ENCODE measurements at places on chromosomes 16 and 17.

DNA sequence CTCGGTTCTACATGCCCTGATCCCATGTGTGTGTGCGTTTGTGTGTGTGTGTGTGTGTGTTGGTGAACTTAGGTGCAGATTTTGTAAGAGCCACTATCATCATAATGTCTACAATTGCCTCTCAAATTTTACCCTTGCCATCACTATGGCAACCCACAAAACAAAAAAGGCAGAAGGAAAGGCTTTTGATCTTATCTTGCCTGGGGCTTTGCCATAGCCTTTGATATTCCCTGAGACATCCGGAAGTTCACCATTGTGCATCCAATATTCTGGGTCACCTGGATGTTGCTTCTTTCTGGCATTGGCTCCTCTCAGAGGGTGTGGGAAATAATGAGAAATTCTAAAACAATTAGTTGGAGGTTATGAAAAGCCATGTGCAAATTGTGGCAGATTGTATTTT lies 114.7 kb downstream of the HAPSTR1 start:
- no peak for DNase-seq

DNA sequence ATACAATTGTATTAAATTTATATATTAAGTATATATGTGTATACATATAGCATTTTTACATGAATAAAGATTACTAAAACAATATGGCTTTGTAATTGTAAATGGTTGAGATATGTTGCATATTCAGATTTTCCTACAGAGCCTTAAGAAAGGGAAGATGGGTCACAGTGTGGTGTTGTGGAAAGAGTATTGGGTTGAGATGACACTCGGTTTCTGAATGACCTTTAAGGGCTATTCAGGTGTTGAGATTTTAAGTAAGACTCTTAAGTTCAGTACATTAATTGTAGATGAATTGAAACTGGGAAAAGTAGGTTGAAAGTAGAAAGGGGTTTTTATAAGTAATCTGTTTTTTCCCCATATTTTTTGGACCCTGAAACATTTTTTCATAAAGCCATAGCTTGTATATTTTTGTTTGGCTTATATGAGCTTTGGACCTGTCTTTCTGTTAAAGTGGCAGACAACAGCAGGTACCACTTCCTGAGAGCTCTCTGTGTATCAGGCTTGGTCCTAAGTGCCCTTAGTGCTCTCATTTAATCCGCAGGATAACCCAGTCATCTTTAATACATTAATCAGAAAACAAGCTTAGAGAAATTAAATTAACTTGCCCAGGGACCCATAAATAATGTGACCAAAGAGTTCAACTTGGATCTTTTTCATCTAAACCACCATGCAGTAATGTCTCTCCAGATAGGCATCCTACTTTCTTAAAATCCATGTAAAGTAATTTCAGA lies 48.5 kb upstream of the MRC2 start:
- DNase-seq, result no peak

DNA sequence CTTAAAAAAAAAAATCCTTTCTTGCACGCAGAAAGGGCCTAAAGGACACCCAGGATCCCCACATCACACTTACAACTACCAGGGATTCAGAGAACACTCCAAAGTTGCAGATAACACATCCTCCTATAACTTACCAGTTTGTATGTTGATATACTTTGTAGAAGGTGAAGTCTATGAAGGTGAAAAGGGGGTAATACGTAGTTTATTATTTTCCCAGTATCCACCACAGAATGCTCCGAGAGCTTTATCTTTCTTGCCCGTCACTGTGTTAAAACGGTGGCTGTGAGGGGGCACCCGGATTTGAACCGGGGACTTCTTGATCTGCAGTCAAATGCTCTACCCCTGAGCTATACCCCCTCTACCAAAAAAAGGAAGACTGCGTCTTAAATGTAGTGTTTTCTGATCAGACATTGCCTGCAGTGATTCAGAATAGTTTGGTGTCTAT lies 7.9 kb upstream of the RPL23 start:
- no peak for DNase-seq

- DNase-seq, result peak; percentile 62
Observed at GRCh38 chr16:50273888-50274325, 7.6 kb downstream of the ADCY7 start.

- no peak for DNase-seq
Observed at GRCh38 chr16:51430716-51431369, 279.8 kb upstream of the SALL1 start.

GRCh38 chr17:48262982-48263730 lies 155.6 kb downstream of the SNX11 start:
- DNase-seq, result no peak

- no peak for DNase-seq
Observed at GRCh38 chr17:58377661-58378060, 25.7 kb upstream of the SUPT4H1 start.

GRCh38 chr17:69320210-69320907 lies 6.6 kb downstream of the ABCA5 start:
- DNase-seq, result no peak

DNA sequence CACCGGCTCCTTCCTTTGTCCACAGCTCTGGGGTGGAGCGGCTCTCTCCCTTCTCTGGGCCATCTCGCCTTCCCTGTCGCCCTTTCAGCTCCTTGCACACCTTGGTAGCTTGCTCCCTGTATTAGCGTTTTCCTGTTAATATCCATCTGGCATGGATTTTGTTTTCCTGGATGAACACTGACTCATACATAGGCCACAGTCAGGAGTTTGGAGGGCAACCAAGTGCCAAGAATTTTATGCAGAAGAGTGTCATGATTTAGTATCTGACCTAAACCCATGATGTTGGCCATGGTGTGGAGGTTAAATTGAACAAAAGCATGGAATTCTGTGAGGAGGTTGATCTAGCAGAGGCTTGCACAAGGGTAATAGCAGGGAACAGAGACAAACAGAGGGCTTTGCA lies 180.9 kb downstream of the AIPL1 start:
- DNase-seq, result no peak

DNA sequence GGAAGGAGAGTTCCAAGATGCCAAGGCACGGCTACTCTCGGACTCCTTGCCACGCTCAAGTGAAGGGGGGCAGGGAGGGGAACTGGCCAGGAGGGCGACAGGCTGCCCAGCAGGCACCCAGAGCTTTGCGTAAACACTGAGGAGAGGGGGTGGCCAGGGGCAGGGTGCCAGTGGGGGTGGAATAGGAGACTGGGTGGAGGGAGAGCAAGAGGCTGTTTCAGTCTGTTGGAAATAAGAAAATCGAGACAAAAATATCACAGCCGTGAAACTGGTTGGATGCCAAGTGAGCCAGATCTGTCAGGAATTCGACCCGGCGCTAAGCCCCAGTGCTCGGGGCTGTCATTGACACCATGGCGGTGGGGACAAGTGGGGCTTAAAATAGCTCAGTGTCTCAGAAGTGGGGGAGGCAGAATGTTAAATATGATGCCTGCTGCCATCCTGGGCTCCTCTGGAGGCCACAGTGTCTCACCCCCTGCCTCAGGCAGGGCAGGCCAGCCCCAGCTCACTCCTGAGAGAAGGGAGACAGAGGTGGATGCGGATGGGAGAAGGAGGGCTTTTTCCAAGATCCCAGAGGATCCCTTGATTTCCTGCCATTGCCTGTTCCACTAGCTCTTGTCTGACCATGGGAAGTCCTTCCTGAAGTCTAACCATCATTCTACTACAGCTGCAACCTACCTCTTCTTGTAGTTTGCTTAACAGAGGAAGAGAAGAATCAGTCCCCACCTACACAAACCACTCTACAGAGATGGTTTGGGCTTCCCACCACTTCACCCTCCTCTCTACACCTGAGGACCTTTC lies 9.5 kb downstream of the PNMT start:
- DNase-seq, result no peak

DNA sequence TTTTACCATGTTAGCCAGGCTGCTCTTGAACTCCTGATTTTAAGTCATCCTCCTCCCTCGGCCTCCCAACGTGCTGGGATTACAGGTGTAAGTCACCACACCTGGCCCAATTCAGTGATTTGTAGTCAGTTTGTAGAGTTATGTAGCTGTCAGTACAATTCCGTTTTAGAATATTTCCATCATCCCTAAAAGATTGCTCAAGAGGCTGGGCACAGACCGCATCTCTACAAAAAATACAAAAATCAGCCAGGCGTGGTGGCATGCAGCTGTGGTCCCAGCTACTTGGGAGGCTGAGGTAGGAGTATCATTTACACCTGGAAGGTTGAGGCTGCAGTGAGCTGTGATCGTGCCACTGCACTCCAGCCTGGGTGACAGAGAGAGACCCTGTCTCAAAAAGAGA lies 20.6 kb downstream of the RGS11 start:
- no peak for DNase-seq

DNA sequence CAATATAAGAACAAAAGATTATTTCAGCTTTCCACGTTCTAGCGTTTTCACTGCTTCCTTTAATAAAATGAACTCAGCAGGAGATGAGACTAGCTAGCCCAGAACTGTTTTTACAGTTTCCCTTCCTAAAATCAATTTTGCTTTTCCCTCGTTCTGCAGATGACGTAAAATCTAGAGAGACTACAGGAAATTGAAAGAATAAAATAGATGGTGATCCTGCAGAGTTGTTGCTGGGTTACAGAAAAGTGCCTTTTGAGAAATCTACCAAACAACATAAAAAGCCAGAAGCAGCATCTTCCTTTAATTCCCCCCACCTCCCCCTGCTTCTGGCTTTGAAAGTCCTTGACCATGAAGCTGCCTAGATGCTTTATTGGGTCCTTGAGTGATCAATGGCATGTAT lies 96.8 kb upstream of the CLEC3A start:
- no peak for DNase-seq

DNA sequence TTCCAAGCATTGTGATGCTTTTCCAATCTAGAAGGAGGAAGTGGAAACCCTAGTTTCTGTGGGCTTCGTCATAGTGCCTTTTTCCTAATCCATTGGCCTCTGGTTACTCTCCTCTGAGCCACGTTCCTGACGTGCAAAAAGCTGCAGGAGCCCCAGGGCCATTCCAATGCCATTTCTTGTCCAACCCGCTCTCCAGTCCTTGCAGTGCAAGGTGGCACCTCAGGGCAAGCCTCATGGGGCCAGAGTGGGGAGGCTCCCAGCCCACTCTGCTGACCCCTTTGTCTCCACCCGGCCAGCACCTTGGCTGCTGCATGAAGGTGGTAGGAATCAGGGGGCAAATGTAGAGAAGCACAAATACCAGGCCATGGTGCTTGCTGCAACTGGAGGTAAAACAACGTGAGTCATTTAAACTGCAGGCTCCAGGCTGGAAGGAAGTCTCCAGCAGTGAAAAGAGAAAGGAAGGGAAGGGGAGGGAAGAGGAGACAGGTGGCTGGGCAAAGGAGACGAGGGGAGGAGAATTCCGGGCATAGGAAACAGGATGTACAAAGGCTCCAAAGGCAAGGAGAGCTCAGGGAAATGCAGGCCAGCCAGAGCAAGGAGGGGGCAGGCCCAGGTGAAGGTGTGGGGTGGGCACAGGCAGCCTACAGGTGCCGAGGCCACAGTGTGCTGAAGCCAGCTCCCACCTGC lies 168.2 kb upstream of the TNRC6C start:
- no peak for DNase-seq

- DNase-seq, result no peak
Observed at GRCh38 chr16:817001-817906, 16.7 kb upstream of the GNG13 start.

DNA sequence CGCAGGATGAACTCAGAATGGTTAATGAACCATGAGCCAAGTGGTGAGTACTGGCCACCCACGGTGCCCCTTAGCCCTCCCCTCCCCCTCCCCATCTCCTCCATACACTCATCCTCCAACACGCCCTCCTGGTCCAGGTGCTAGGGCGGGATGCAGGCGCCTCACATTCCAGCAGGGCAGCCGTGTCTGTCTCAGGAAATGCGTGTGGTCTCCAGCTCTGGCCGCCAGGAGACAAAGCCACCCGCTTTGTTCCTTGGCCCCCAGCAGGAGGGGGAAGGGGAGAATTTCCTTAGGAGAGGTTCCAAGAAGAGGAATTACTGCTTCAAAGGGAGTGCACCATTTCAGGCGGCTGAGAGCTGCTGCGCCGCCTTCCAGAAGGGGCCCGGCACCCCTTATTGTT lies 29.7 kb upstream of the RMI2 start:
- no peak for DNase-seq

DNA sequence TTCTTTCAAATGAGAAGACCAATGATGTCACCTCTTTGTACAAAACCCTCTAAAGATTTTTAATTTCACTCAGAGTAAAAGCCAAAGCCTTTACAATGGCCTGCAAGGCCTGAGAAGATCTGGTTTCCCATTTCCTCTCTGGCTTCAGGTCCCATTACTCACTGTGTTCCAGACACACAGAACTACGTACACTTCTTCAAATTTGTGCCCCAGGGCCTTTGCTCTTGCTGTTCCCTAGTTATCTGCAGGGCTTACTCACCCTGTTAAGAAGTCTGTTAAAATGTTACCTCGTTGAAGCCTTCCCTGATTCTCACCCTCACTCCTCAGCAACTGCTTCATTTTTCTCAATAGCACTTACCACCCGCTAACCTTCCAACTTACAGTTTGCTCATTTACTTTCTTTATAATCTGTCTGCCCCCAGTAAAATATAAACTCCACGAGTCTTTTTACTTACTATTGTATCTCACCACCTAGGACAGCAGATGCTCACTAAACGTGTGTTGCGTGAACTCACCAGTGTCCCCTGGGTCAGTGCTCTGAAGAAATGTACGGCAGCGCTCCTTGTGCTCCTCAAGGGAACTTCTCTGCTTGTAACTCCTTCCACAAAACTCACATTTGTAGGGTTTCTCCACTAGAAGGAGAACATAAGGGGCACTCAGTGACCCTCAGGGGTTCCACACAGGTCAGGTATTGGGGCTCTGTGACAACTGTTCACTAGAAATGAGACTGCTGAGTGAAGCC lies 50.2 kb downstream of the GRB7 start:
- DNase-seq, result no peak

DNA sequence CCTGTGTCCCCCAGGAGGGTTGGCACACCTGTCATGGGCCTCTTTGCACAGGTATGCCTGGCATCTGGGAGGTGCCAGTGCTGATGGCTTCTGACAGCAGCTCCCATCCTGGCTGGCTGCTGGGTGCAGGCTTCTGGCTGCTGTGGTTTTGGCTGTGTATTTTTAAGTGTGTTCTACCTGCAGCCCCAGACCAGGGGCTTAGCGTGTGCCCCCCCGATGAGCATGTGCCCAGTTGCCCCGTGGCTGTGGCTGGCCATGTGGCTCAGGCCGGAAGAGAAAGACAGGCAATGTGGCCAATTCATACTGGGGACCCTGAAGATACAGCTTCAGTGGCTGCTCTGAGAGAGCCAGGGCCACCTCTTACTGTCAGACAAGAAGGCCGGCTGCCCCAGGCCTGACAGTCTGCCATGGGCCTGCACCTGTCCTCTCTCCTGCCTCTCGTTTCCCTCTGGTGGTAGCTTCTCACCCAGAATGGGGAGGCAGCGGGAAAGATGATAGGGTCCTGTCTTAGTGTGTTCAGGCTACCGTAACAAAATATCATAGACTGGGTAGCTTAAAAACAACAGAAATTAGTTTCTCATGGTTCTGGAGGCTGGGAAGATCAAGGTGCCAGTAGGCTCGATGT lies 37.6 kb upstream of the LGALS9 start:
- DNase-seq, result no peak

Data from stimulated activated CD4-positive, alpha-beta T cell treated with anti-CD3 and anti-CD28 coated beads, Interleukin-4, amount 100 ng/mL, for 24 hours (primary cell).